ENCODE measurements at places on chromosomes 1 and 21.

- no peak for DNase-seq
Observed at GRCh38 chr21:45228171-45228641, 59.5 kb downstream of the POFUT2 start.

- DNase-seq: no peak
Observed at GRCh38 chr21:27421654-27422053, 454.8 kb upstream of the ADAMTS5 start.

DNA sequence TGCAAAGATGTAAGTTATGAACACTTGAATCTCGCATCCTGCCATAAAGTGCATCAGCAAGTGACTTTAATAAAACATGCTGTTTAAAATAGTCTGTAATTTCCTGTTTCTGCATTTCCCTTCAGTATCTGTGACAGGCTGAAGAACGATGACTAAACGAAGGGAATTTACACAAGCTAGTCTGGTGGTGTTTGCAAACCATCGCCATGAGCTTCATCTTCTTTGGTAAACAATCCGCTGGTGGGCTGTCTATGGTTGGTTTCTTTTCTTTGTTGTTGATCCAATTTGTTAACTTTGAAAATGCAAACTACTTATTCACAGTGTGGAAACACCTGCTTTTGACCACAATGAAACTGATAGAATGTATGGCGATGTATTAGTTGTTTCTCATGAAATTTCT is 13.9 kb downstream of the SERTAD4 start:
- DNase-seq: no peak

DNA sequence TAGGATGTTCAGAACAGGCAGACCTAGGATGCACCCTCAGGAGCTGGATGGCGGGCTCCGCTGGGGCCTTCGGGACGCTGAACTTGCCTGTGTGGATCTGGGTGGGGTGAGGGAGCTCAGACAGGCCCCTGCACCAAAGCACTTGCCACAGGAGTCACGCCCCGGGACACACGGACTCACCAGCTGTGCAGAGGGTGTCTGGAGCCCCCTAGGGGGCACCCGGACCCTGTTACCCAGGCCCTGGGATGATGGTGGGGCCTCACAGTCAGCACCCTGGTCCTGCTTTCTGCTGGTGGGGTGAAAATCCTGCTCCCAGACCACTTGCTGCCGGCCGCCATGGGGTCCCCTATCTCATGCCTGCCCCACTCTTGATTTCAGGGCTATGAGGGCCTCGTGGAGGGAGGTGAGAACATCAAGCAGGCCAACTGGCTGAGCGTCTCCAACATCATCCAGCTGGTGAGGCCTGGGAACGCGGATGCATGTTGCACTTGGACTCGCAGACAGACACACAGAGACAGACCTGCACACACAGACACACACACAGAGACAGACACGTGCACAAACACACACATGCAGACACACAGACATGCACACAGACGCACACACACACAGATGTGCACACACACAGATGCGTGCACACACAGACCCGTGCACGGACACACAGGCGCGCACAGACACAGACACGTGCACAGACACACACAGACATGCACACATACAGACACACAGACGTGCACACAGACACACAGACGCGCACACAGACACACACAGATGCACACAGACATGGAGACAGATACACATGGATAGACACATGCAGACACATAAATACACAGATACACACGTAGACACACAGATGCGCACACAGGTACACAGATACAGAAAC is 11.0 kb downstream of the PFKL start:
- DNase-seq: no peak

- no peak for DNase-seq
Observed at GRCh38 chr1:183218971-183219615, 33.0 kb downstream of the LAMC2 start.

GRCh38 chr1:180178511-180179161 is 24.0 kb downstream of the QSOX1 start:
- peak; percentile 55 for DNase-seq

DNA sequence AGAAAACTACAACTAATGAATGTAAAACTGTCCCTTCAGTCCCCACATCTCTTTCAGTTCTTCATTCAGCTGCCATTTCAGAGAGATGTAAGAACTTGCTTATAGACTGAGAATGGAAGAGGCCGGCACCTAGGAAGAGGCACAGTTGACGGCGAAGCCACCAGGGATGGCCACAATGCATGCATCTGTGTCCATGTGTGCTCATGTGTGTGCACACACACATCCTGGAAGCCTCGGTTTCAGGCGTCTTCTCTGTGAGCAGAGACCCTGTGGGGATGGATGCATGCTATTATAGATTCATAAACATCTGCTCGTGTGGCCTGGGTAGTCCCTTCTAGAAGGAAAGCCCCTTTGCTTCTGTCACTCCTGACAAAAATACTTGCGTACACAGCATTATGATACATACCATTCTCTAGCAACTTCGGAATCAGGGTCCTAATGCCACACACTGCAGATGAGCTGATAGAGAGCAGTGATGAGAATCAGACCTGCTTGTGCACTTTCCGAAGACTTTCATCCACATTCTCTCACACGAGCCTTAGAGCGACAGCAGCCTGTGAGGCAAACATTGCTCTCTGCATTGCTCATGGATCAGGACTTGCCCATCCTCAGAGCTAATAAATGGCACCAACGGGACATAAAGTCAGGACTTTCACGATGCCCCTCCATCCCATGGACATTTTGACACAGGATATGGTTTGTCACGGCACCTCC is 12.4 kb upstream of the GPR61 start:
- no peak for DNase-seq

DNA sequence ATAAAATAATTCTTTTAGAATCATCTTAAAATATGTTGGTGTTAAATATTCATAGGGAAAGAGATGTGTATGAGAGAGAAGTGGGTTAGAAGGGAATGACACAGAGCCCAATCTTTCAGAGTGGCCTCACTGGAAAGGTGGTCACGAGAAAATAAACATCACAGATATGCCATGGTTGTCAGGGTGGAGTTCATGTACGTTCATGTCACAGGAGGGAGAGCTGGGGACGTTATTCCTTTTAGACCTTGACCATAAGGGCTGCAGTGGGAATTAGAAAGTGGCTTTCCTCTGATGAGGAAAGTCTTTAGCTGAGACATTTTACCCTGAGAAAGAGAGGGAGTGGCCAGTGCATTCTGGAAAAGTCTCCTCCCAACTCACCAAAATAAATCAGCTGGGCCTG is 90.6 kb upstream of the TNR start:
- DNase-seq: no peak

GRCh38 chr21:17387030-17387617 is 125.7 kb upstream of the CXADR start:
- DNase-seq: peak; percentile 54

DNA sequence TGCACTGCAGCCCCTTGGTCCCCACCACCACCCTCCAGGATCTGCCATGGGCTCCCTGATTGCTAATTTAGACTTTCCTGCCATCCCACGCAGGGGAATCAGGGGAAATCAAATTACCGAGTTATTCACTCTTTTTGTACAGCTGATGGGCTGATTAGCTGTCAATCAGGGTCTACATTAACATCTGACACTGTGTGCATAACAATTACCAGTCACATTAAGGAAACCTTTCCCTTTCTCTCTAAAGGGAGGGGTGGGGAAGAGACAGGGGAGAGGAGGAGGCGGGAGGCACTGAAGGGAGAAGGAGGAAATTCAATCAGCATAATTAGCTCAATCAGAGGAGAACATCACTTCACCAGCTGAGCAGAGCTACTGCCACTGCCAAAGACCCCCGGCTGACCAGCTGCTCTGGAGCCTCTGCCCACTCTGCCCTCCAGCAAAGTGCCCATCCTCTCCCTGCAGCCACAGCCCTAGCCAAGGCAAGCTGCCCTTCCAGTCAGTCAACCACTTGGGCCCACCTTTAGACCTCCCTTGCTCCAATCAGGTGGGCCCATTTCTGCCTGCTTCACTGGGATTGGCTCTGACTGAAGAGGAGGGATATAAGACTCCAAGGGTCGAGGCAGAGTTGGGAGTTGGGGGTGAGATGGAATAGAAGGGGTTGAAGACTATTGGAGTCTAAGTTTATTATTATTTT is 199.3 kb upstream of the ZC3H12A start:
- no peak for DNase-seq

DNA sequence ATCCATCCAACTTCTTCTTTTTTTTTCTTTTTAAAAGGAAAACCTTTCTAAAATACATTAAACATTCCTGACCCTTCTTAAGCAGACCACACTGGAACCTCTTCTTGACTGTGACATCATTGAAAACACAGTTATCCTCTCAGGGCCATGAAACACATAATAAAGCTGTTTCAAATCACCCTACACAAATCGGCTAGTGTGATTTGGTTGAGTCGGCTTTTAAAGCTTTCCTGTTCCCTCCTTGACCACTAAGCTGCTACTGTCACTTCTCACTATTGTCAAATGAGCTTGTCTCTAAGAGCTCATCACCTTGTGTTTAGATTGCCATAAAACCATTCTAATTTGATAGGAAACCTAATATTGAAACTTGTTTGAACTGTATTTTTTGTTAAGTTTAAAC is 5.9 kb downstream of the USP24 start:
- DNase-seq: peak; percentile 20

- DNase-seq: no peak
Observed at GRCh38 chr1:179883040-179883744, 1.1 kb downstream of the TOR1AIP1 start.

- no peak for DNase-seq
Observed at GRCh38 chr1:161721738-161722343, 497 bp downstream of the FCRLB start.

GRCh38 chr1:66339944-66340343 is 194.0 kb upstream of the SGIP1 start:
- DNase-seq: no peak

- no peak for DNase-seq
Observed at GRCh38 chr1:24122776-24123175, 10.8 kb upstream of the MYOM3 start.

- DNase-seq: no peak
Observed at GRCh38 chr1:61674221-61674620, 50.7 kb downstream of the TM2D1 start.

GRCh38 chr21:41168391-41169257 is 664 bp downstream of the BACE2 start:
- DNase-seq: peak; percentile 7
